ENCODE measurements at places on chromosomes 3 and 15.

DNA sequence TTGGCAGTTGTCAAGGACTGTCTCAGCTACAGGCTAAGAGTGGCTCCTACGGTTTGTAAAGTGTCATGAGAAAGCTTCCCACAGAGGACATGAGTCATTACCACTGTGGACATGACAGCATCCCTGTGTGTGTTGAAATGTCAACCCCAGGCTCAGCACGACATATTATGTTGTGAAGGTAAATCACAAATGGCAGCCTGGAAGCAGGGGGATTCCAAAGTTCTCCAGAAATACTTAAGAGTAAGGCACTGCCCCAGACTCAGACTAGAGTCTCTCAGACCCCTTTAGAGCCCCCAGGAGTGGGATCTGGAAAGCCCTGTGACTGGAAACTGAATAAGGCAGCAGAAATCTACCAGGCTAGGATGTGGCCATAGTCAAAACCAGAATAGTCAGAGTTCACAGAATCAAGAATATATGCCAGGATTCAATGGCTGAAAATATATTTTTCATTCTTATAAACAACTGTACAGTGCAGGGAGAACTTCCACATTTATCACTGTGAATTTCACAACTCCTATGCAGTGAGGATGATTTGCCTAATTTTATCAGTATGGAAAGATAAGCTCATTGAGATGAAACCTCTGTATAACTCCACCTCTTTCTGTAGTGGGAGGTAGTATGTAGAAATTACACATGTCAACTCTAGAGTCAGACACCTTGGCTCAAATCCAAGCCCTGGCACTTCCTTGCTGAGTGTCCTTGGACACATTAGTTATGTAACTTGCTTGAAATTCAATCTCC, 237.1 kb upstream of the CFAP20DC start:
- DNase-seq = no peak

- DNase-seq = no peak
Observed at GRCh38 chr3:119240101-119240590, 532 bp downstream of the B4GALT4 start.

GRCh38 chr3:104102386-104102785, 1264.3 kb upstream of the ALCAM start:
- DNase-seq = peak; percentile 39

GRCh38 chr3:178381555-178381954, 154.7 kb upstream of the KCNMB2 start:
- DNase-seq = no peak

GRCh38 chr3:17394541-17395155, 347.8 kb downstream of the TBC1D5 start:
- DNase-seq = no peak

DNA sequence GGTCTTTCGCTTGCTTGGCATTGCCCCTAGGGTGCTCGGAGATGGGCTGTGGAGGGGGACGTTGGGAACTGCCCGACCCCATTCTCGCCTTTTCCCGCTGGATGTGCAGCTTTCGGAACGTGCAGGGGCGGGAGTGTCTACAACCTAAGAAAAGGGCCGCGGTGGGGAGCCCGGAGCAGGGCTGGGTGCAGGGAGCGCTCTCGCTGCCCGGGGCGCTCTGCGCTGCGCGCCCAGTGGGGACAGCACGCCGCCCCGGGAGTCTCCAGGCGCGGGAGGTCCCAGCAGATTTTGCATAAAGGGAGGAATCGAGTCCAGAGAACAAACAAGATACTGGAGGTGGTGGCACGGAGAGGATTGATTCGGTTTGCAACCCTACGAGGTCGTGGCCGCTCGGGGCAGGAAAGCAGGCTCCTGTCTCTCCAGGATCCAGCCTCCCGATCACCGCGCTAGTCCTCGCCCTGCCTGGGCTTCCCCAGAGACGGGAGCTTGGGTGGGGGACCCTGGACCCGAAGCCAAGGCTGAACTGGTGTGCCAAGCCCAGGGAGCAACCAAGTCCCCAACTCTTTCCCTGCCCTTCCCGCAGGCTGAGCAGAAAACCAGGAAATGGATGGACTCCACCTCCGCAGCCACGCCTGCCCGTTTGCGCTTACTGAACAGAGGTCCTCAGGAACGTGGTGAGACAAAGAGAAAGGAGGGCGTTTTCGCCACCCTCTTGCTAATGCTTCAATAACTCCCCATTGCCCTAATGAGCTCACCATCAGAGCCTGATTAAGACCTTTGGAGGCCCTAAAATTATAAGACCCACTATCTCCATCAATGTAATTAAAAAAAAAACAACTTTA, 59.7 kb downstream of the NOX5 start:
- DNase-seq = peak; percentile 72

- peak; percentile 23 for DNase-seq
Observed at GRCh38 chr3:101849714-101850245, 466 bp downstream of the NFKBIZ start.

- no peak for DNase-seq
Observed at GRCh38 chr3:134880431-134880830, 85.4 kb downstream of the EPHB1 start.

GRCh38 chr15:23686466-23687142, 501 bp downstream of the NDN start:
- no peak for DNase-seq

- DNase-seq = no peak
Observed at GRCh38 chr3:53250881-53251605, 4.8 kb downstream of the TKT start.

GRCh38 chr3:129416415-129416814, 12.0 kb downstream of the EFCAB12 start:
- DNase-seq = no peak

- DNase-seq = no peak
Observed at GRCh38 chr3:177824841-177825240, 627.6 kb upstream of the TBL1XR1 start.

DNA sequence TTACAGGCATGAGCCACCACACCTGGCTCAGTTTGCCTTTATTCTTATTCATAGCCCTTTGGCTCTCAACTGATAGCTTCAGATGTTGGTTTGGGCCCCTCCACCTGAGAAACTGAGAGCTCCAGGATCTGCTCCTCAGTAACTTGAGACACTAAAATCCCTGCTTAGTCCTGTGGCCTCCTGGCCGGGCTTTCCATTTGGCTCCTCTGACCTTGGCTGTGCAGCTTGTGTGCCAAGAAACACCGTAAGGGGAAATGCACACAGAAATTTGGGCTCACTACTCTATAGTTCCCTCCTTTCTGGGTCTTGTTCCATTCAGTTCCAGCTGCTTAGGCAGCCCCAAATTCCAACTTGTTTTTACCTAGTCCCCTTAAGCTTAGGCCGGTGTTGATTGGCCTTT, 24.9 kb downstream of the NIPA2 start:
- DNase-seq = no peak

- DNase-seq = no peak
Observed at GRCh38 chr15:69593981-69594966, 141.7 kb downstream of the RPLP1 start.

- no peak for DNase-seq
Observed at GRCh38 chr3:3821777-3822176, 22.5 kb downstream of the LRRN1 start.

- no peak for DNase-seq
Observed at GRCh38 chr3:60920519-60920918, 330.7 kb downstream of the FHIT start.

- DNase-seq = no peak
Observed at GRCh38 chr3:151276687-151277042, 1.7 kb downstream of the P2RY14 start.

GRCh38 chr3:128173200-128173599, 19.9 kb downstream of the EEFSEC start:
- no peak for DNase-seq

DNA sequence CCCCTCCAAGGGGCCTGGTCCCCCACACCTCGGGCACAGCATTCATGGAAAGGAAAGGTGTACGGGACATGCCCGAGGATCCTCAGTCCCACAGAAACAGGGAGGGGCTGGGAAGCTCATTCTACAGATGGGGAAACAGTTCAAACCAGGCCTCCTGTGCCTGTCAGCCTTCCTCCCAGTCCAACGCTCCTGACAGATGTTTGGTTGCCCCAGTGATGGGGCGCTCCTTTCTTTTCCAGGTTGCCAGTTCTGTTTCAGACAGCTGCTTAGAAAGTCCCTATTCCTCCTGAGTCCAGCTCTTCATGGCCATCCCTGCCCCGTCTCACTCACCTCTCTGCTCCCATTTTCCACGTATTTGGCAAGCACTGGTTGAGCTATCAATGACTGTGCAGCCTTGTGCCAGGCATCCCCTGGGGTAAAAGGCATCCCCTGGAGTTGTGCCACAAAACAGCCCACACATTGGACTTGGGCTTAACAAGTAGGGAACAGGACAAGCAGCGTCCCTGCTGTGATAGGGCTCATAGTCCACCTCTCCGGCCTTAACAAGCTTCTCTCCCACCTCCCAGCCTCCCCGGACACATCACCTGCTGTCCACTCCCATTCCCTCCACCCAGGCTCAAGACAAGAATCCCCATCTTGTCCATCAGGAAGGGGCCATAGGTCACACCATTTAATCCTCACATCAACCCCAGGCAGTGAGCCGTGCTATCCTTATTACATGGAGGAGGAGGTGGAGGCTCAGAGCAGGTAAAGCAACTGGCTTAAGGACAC, 6.6 kb downstream of the OXTR start:
- no peak for DNase-seq

GRCh38 chr3:129658110-129658843, 51.8 kb upstream of the PLXND1 start:
- no peak for DNase-seq

DNA sequence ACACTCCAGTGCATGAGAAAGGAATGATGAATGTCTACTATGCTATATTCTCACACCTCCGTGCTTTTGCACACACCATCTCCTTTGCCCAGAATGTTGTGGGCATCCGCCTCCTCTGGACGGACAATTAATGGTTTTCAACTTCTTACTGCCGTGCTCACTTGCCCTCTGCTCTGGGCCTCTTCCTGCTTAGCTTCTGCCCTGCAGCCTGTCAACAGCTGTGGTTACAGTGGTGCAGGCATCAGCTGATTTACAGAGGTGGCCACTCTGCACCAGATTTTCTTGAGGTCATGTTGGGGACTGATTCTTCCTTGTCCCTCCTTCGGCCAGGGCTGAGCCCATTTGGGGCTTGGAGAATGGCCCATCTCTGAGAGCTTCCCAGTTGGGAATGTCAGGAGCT, 56.5 kb upstream of the TMEM115 start:
- DNase-seq = no peak

GRCh38 chr3:32757618-32758374, 60.0 kb upstream of the TRIM71 start:
- no peak for DNase-seq

DNA sequence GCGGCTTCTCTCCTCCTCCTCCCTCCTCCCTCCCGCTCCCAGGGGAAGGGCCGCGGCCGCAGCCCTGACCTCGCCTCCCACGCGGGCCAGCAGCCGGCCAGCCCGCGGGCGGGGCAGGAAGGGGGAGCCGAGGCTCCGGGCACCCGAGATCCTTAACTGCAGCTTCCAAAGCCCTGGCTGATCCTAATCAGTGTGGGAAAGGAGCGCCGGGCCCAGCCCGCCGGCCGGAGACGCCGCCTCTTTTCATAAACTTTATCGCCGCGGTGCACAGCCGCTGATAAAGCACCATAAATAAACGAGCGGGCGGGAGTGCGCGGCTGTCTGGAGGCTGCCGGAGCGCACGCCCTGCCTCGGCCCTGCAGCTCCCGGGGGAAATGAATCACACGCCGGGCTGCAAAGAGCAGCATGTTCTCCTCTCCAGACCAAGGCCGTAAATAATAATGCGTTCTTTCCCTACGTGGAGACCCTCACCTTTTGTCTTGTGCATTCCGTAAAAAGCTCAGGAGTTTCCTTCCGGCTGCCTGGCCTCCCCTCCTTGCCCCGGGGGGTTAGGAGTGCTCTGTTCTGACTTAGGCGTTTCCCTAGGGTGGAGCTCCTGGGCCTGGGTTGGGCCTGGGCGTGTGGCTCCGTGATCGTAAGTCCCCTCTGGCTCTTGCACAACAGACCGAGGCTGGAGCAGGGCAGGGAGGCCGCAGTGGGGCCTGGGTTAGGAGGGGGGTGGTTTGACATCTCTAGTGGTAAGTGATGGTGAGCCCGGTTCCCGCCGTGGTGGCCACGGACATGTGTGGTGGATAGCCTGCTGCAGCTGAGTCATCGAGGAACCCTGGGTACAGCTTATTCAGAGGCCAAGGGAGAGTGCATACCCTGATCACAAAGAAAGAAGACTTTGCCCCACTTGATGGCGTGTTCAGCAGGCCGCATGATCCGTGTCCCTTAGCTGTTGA, 132.6 kb upstream of the HES1 start:
- DNase-seq = peak; percentile 65

- no peak for DNase-seq
Observed at GRCh38 chr15:91047545-91048199, 25.3 kb upstream of the VPS33B start.

- DNase-seq = no peak
Observed at GRCh38 chr15:52308446-52309153, 13.0 kb upstream of the MYO5C start.

DNA sequence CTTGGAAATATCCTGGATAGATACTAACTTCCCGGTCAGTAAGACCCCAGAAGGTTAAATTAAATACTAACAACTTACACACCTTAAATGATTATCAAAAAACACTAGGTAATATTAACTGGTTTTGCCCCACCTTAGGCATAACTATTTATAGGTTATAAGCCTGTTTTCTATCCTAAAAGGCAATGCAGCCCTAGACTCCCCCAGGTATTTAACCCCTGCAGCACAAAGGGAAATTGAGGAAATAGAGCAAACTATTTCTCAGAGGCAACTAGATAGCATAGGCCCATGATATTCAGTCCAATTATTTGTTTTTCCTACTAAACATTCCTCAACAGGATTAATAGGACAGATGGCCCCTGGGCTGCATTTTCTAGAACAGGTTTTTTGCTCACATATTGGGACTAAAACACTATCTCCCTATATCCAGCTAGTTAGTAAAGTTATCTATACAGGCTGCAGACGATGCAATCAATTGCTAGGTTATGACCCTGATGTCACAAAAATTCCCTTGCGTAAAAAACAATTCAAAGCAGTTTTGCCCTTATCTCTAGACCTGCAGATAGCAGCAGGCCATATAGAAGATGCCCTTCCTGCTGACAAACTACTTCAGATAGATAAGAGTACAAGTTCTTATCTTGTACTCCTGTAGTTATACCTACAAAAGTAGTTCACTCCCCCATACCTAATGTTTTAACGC, 221.3 kb downstream of the DTWD1 start:
- DNase-seq = no peak

GRCh38 chr15:88897456-88898194, 2.3 kb upstream of the HAPLN3 start:
- no peak for DNase-seq

GRCh38 chr3:149609595-149609994, 48.2 kb downstream of the WWTR1 start:
- DNase-seq = no peak

DNA sequence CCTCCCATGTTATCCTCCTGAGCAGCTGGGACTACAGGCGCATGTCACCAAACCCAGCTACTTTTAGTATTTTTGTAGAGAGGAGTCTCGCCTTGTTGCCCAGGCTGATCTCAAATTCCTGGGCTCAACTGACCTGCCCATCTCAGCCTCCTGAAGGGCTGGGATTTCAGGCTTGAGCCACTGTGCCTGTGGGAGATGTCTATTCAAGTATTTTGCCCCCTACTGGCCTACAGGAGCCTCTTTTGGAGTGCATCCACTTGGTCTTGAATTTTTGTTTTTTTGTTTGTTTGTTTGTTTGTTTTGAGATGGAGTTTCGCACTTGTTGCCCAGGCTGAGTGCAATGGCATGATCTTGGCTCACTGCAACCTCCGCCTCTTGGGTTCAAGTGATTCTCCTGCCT, 3.2 kb upstream of the DHX30 start:
- no peak for DNase-seq

- no peak for DNase-seq
Observed at GRCh38 chr15:82143390-82144385, 97.9 kb upstream of the MEX3B start.

GRCh38 chr3:115272036-115272824, 125.1 kb upstream of the ZBTB20 start:
- DNase-seq = no peak

GRCh38 chr3:177357352-177358090, 160.2 kb upstream of the TBL1XR1 start:
- no peak for DNase-seq

All from NT2/D1 (cell line).